ENCODE measurements at places on chromosomes 1 and 21. TPM values are rescaled to one million over a fixed set of nuclear protein-coding genes. Genes with fewer than 3 reads are reported as not detected.

Gene TCHH
- 0.07 TPM for total RNA-seq

Gene CFAP107
- not detected for total RNA-seq

Gene TMEM35B
- 36.0 TPM for total RNA-seq

Gene GNAT2
- total RNA-seq, result not detected

Gene FOXD3
- total RNA-seq, result not detected

Gene GRHL3
- 12.5 TPM for total RNA-seq
